ENCODE measurements at places on chromosomes 2 and 18.

- DNase-seq = no peak
Observed at GRCh38 chr2:70084973-70085710, 2.1 kb upstream of the PCBP1 start.

- DNase-seq = no peak
Observed at GRCh38 chr2:8563814-8564474, 117.9 kb upstream of the ID2 start.

- peak; percentile 67 for DNase-seq
Observed at GRCh38 chr2:95530734-95531133, 46.2 kb upstream of the TRIM43B start.

DNA sequence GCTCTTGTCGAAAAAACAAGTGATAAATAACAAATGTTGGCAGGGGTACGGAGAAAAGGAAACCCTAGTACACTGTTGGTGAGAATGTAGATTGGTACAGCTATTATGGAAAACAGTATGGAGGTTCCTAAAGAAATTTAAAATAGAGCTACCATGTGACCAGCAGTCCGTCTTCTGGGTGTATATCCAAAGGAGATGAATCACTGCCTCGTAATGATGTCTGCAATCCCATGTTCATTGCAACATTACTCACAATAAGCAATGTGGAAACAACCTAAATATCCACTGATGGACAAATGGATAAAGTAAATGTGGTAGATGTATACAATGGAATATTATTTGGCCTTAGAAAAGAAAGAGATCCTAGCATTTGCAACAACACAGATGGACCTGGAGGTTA lies 50.6 kb downstream of the SLC16A14 start:
- DNase-seq = peak; percentile 60

- peak; percentile 33 for DNase-seq
Observed at GRCh38 chr2:29260142-29260772, 145.0 kb downstream of the CLIP4 start.

DNA sequence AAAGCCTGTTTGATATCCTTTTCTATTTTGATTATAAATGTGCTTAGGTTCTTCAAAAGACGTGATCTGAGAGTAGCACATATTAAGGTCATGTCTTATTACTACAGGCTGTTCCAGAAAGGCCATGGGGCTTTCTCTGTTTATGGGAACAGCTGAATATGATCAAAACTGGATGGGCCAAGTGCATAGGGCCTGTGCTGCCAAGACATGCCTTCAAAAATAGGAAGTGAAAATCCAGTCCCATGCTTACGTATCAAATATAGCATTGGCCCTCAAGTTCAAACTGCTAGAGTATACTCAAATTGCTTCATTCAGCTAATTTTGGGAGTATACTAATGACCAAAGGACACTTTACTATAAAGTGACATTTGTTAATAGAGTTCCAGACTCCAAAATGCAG lies 24.1 kb downstream of the SLC25A52 start:
- DNase-seq = no peak

GRCh38 chr2:96684883-96685576 lies 42.5 kb downstream of the FER1L5 start:
- no peak for DNase-seq

- no peak for DNase-seq
Observed at GRCh38 chr2:224359569-224359968, 42.3 kb downstream of the FAM124B start.

DNA sequence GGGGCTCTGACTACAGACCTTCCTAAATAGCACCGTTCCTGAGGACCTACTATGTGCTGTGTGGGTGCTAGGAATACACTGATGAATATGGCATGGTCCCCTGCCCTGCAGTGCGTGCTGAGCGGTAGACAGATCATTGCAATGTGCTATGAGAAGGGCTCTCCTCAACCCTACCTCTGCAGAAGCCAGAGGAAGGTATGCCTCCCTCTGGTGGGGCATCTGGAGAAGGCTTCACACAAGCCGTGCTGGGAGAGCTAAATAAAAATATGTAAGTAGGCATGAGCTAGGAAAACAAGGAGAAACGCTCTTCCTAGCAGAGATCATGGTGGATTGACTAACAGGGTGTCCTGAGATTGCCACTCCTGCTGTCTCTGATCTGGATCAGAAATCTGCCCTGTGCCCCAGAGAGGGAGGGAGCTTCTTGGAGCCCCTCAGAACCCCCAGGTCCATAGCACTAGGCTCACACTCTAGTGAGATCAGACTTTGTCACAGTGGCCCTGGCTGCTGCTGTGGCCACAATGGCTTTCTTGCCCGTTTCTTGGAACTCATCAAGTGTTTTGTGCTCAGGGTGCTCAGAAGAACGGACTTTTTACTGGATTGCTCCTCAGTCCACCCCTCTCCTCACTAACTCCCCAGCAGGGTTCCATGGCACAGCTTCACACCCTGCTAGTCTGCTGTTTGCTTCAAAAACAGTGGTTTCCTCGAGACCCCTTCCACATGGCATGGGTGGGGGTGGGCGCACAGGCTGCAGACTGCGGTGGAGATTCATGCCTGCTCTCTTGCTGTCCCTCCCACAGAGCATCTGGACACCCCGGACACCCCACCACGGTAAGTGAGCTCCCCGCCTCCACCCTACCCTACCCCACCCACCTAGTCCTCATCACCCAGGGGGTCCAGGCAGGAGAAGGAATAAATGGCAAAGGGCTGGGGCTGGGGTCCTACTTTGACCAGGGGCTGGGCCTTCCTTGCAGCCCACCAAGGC lies 14.2 kb downstream of the SIGLEC15 start:
- peak; percentile 62 for DNase-seq

- DNase-seq = no peak
Observed at GRCh38 chr2:158905341-158905740, 63.1 kb upstream of the TANC1 start.

DNA sequence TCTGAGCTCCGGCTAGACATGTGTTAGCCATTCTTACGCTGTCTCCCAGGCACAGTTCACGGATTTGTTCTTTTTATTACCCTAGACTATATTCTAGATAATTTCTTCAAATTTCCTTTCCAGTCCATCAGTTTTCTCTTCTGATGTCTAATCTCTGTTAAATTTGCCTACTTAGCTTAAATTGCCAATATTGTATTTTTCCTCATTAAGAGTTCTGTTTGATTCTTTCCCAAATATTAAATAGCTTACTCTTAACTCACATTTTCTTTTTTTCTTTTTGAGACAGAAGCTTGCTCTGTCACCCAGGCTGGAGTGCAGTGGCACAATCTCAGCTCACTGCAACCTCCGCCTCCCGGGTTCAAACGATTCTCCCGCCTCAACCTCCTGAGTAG lies 21.2 kb downstream of the CROCC2 start:
- no peak for DNase-seq

DNA sequence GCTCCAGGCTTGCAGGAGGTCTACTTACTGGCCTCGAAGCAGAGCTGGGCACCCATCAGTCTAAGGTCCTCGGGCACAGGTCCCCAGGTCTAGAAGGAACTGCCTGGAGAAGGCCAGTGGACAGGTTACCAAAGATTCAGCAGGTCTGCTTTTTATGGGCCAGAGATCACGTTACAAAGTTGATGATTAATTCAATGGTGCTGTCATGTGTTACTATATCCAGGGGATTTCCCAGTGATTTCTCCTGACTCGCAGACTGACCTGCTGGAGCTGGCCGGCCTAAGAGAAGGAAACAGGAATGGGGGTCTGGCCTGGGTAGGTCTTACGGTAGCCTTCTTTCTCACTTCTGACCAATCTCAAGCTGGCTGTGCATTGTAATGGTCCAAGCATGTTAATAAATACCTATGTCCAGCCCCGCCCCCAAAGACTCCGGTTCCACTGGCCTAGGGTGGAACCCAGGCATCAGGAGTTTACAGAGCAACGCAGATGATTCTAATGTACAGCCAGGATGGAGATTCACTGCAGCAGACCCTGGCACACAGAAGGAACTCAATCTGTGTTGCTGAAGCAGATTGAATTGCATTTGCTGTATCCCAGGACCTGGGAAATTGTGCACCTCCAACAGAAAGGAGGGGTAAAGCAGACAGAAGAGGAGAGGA lies at the start of gene NEURL3:
Gene NEURL3, minus strand, starts transcription at position 127 of the 659 bp plus-strand sequence. Its CDS starts 71 bp downstream, at position 56.
- DNase-seq = peak; percentile 55

GRCh38 chr2:112317303-112318158 lies 42.1 kb downstream of the ZC3H6 start:
- no peak for DNase-seq

DNA sequence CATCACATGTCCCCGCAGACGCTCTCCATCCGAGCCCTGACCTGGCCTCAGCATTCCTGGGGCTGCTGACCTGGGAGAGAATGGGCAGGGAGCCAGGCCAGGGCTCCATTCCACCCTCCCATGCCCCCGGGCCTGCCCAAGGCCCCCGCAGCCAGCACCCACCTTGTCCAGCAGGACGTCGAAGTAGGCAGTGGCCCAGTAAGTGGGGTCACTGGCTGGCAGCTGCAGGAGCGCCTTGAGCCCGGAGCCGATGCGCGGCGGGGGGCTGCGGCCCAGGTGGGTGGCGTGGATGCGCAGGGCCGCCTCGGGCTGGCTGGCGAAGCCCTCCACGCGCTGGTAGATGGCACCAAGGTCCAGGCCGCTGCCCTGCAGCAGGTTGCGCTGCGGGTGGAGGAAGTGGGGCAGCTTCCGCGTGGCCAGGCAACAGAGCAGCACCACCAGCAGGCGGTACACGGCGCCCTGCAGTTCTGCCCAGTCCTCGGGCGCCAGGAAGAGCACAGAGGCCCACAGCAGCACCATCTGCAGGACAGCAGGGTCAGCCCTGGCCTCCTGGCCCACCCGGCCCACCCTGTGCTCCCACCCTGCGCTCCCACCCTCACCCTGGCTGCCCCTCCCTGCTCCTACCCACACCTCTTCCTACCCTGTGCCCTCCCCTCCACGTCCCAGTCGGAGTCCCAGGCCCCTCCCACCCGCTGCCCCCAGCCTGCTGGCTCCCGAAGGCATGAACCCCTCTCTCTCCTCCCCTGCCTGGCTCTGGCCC lies 7.6 kb downstream of the MAB21L4 start:
- no peak for DNase-seq

GRCh38 chr2:6968319-6969100 lies 51.3 kb downstream of the RNF144A start:
- peak; percentile 46 for DNase-seq

DNA sequence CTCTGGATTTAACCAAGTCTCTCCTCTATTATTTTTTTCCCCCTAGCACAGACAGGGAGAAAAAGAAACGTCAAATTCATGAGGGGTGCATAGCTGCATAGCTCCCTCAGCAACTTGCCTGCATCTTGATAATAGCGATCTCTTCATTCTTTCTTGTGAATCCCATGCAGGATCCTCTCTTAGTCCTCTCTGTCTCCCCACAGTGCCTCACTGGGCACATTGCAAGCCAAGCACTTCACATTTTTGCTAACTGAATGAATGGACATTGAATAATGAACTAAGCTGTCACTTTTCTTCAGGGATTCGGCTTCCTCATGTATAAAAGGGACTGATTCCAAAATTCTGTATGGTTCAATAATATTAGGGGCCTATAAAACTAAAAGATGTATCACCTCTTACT lies 2.9 kb upstream of the EPB41L3 start:
- DNase-seq = peak; percentile 20

GRCh38 chr18:21457179-21457535 lies 143.3 kb downstream of the ESCO1 start:
- DNase-seq = no peak

GRCh38 chr2:181456660-181457120 lies 496 bp upstream of the ITGA4 start:
- DNase-seq = peak; percentile 60

GRCh38 chr18:56711708-56712445 lies 60.7 kb downstream of the WDR7 start:
- DNase-seq = no peak

DNA sequence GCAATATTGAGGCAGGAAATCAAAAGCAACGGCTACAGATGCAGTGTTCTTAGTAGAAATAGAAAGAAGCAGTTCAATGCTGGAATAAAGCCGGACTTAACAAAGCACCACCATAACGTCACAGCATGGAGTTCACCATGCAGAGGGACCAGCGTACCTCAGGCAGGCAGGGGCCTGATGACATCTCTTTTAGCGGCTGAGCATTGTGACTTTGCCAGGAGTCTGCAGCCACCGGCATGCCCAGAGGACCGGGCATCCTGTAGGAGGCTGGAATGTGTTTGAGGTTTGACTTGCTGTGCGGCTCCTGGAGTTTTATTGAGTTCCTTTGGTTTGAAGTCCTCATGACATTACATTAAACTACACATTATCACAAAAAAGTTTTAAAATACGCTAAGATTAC lies 139.8 kb downstream of the UXS1 start:
- DNase-seq = no peak

DNA sequence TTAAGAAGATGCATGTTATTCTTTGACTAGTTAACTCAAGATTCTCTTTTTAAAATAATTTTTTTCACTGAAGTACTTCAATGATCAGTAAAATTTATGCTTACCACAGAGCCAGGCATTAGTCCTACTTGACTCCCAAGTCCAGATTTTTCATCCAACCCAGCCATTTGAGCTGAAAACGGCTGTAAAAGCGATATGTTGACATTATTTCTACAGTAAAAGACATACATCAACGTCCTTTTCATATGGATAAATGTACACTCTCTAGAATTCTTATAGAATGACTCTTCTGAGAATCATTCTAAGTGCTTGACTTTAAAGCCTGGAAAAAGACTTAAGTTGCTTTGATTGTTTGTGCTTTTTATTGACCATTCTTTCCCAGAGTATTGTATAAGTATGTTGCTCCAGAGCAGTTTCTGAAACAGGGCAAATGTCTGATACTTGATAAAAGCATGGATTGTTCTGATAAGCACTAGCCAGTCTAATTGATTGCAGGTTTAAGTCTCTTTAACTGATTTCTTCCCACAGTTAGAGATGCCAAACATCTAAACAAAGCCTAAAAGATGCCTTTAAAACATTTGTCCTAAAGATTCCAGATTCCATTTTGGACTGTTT lies 90.9 kb downstream of the COL5A2 start:
- no peak for DNase-seq

- no peak for DNase-seq
Observed at GRCh38 chr2:10658914-10659257, 30.9 kb downstream of the NOL10 start.

DNA sequence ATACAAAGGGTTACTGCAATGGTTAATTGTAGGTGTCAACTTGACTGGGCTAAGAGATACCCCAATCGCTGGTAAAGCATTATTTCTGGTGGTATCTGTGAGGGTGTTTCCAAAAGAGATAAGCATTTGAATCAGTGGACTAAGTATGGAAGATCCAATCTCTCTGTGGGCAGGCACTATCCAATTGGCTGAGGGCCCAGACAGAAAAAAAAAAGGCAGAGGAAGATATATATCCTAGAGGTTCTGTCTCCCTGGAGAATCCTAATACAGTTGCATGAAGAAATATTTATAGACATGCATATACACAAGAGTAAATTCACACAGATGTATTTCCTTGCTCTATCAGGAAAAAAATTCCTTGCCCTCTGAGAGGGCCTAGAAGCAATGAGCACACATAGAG lies 43.9 kb downstream of the TBC1D8 start:
- DNase-seq = no peak

- no peak for DNase-seq
Observed at GRCh38 chr2:118994778-118995177, 52.8 kb downstream of the MARCO start.

GRCh38 chr2:34311816-34312215 lies 712.7 kb upstream of the FAM98A start:
- DNase-seq = no peak

- no peak for DNase-seq
Observed at GRCh38 chr2:45156605-45157004, 147.4 kb upstream of the SIX2 start.

Measured in RPMI7951 (cell line).